ENCODE measurements at places on chromosomes 5 and 9.

DNA sequence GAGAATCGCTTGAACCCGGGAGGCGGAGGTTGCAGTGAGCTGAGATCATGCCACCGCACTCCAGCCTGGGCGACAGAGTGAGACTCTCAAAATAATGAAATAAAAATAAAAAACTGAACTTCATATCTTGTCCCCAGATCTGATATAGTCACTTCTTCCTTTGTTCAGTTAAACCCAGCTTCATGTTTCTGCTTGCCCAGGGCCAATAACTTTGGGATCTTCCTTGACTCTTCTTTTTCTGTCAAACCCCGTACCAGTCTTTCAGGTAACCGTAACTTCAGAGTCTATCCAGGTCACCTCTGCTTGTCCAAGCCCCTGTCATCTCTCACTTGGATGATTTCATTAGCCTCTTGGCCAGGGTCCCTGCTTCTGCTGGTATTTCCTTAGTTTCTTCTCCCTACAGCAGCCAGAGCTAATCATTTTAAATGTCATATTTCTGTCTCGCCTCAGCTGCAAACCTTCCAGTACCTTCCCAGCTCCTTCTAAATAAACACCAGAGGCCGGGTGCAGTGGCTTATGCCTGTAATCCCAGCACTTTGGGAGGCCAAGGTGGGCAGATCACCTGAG lies 19.7 kb upstream of the ABL1 start:
- DNase-seq, result no peak

DNA sequence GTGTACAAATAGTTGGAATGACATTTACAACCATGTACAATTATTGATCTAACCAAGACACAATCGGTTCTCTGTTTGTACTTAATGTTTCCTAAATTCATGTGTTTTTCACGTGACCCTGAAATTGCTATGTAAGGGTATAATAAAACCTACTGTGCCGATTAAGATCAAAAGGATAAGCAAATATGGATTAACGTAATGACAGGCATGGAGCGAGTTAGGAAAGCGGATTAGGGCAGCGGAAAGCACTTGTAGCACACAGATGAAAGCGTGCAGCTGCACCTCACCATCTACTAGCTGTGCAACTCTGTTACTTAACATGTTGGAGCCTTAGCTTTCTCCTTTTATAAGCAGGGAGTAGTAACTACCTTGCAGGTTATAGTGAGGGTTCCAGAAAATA lies 38.3 kb upstream of the ZFYVE16 start:
- DNase-seq, result no peak

DNA sequence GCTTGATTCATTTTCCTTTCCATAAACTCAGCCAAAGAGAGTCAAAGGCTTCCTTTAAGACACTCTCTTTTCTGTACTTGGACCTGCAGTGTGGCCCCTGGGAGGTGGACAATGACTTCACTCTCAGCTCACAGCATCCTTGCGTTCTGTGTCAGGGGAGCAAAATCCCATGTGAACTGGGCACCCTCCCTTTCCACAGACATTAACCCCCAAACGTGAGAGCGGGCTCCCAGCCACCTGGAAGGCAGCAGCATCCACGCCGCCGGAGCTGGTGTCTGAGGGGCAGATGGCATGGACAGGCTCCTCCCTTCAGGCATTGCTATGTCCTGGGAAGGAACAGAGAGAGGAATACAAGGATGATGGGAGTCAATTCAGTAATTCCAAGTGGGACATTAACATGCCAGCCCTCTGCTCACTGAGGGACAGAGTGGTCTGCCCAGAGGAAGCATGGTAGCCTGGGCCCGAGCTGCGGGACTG lies 39.5 kb downstream of the TRIP13 start:
- DNase-seq, result no peak

- DNase-seq, result no peak
Observed at GRCh38 chr5:76674330-76675066, 41.4 kb upstream of the F2R start.

DNA sequence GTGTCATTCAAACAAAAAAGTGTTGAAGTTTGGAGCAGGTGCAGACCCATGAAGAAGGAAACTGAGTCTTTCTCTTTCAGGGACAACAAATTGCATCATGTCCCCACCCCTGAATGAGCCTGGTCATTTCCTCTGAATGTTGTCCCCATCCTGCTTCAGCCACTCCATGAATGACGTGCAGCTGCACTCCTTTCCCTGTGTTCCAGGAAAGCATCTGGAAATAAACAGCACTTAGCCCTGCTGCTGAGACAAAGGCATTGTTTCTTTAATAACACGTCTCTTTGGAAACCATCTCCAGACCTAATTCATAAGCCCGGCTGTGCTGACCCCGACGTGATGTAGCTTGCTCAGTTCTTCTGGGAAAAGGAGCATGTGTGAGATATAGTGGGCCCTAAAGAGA lies 682.3 kb downstream of the BRINP1 start:
- DNase-seq, result no peak

Data from bone marrow (tissue), 2 donors.